RKO (cell line): ENCODE measurements at places on chromosomes 2 and 18.

DNA sequence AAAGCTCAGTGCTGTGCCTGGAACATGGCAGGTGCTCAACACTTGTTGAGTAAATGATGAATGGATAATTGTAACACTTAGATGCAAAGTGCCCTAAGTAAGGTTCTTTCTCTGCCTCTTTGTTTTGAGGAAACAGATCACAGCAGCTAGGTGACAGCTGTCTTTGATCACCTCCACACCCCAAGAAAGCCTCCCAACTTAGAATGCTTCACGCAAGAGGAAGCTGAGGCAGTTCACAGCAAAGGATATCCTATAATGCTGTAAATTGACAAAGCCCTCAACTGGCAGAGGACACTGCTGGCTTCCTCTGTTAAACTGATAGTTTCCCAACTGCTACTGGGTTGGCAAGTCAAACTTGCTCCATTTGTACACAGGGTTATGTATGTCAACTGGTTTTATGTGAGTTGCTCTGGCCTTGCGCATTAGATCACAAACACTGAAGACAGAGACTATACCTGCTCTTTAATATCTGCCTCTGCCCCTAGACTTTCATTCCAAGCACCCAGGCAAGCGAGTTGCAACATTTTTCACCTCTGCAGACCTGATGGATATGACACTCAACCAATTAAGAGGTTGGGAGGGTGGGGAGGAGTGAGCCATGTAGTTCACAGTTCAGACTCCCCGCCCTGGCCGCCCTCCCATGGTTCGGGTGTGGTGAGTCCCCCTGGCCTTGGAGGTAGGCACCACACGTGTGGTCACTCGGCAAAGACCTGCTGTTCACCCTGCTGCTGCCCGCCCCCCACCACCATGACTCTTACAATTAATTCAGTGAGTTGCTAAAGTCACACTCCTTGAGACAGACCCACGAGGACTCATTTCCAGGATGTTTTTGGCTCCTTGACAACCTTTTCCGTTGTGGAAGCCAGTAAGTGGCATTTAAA, 4.8 kb upstream of the MALL start:
- DNase-seq = no peak

DNA sequence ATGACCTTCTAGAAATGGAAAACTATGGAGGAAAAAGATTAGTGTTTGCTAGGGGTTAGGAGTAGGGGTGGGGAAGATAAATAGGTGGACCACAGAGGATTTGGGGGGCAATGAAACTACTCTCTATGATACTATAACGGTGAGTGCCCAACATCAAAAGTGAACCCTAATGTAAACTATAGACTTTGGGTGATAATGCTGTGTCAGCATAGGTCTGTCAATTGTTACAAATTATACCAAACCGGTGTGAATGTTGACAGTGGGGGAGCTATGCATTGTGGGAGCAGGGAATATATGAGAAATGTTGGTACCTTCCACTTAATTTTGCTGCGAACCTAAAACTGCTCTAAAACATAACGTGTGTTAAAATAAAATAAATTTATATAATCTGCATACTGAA, 180.3 kb downstream of the ALK start:
- no peak for DNase-seq

- no peak for DNase-seq
These were observed 261.0 kb downstream of the BCL2 start for GRCh38 chr18:63058521-63058920.

DNA sequence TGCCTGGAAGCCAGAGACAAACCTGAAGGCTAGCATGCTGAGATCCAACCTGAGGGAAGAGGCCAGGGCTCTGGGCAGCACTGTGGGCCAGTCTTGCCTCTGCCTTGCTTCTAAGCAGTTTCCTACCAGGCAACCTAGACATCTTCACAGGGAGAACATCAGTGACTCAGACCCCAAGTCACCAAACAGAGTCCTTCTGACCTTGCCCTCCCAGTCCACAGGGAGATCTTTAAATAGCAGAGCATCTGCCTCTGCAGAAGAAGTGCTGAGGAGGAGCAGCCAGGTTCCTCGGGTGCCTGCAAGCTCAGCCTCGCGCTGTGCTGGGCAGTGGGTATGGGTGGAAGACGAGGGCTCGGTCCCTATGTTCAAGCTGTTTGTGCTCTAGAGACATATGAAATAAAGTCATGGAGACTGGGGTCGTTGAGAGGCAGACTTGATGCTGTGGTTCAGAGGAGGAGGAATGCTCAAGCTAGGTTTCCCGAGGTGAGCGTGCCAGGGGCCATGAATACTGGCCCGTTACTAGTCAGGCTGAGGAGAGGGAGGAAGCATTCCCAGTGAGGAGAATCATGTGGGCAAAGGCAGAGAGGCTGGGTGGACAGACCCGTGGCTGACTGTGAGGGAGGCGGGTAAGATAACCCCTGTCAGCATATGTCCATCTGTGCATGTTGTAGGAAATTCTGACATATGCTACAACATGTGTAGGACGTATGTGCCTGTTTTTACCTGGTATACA, 66.5 kb downstream of the BOLA3 start:
- DNase-seq = no peak

GRCh38 chr2:209687323-209687969, 84.2 kb upstream of the UNC80 start:
- DNase-seq = no peak

GRCh38 chr2:81976998-81977397, 1672.4 kb upstream of the LRRTM1 start:
- no peak for DNase-seq

DNA sequence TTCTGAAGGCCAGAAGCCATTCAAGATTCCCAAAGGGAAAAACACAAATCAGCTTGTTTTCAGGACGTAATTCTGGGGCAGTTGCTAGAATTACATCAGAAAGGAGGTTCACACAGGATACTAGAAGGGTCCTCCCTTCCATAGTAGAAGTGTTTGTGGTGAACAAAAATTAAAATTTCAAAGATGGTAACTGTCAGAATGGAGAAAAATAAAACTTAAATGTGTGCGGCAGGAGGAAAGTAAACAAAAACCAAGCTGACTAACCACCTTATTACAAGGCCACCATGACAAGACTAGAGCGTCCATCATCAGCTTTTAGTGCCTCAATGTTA, 9.7 kb upstream of the TPRKB start:
- DNase-seq = no peak

GRCh38 chr2:66582104-66582986, 147.4 kb downstream of the MEIS1 start:
- DNase-seq = no peak
